Renal pelvis (tissue), 12 donors: ENCODE measurements at places on chromosomes 6 and 20. TPM values are rescaled to one million over a fixed set of nuclear protein-coding genes. Genes with fewer than 3 reads are reported as not detected.
A peak's percentile ranks its signal among the peaks of the same experiment; 100 is the strongest.

- DNase-seq, result no peak
Observed at GRCh38 chr6:81480139-81480538, 272.3 kb downstream of the TENT5A start.

GRCh38 chr6:134074151-134075055, 22.0 kb upstream of the SLC2A12 start:
- DNase-seq, result no peak

DNA sequence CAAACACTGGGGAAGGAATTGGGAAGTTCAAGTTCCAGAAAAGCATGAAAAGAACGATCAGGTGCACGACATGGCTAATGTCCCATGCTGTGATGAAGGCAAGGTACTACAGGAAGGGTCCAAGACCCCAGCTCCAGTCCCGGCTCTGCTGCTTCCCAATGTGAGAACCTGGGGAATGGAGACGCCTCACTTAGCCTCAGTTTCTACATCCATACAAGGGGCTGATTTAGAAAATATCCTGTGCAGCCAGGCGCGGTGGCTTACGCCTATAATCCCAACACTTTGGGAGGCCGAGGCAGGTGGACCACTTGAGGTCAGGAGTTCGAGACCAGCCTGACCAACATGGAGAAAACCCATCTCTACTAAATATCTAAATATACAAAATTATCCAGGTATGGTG, 80.7 kb upstream of the NFATC2 start:
- no peak for DNase-seq

GRCh38 chr6:132144456-132144855, 193.3 kb upstream of the CCN2 start:
- no peak for DNase-seq

DNA sequence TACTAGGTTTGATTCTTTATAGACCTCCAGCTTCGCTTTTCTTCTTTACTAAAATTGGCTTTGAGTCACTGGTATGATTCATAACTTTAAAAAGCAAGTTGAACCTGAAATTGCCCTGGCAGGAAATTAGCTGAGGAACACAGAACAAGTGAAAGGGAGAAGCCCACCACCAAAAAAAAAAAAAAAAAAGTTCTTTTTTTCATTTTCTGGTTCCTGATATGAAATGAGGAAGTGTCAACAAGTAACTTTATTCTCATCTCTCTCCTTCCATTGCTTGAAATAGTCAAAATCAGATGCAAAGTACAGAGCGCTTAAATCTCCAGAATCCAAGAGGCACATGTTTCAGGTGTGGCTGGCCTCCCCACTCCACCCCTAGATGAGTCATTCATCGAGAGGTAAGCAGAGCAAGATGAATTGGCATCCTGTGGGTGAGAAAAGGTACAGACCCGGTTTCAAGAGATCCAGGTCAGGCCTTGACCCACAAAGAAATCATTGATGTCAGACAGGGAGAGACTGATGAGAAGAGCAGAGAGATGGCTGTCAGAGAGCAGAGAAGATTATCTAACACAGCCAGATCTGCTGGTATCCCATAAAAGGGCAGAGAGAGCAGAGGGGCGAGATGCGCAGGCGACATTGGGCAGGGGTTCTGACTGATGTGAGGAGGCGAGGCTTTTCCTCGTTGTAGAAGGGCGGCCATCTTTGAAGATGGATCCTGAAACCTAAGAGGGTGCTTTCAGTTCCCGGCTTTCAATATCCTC, 54.8 kb upstream of the MBOAT1 start:
- DNase-seq, result no peak

DNA sequence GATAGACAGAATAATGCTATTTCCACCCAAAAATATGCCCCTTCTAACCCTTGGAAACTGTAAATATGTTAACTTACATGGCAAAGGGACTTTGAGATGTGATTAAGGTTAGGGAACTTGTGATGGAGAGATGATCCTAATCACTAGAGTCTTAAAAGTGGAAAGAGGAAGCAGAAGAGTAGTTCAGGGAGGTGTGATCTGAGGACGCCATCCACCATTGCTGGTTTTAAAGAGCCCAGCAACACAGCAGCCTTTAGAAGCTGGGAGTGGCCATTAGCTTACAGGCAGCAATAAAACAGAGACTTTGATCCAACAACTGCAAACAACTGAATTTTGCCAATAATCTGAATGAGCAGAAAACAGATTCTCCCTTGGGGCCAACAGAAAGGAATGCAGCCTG, 30.6 kb downstream of the ZNF311 start:
- DNase-seq, result no peak

DNA sequence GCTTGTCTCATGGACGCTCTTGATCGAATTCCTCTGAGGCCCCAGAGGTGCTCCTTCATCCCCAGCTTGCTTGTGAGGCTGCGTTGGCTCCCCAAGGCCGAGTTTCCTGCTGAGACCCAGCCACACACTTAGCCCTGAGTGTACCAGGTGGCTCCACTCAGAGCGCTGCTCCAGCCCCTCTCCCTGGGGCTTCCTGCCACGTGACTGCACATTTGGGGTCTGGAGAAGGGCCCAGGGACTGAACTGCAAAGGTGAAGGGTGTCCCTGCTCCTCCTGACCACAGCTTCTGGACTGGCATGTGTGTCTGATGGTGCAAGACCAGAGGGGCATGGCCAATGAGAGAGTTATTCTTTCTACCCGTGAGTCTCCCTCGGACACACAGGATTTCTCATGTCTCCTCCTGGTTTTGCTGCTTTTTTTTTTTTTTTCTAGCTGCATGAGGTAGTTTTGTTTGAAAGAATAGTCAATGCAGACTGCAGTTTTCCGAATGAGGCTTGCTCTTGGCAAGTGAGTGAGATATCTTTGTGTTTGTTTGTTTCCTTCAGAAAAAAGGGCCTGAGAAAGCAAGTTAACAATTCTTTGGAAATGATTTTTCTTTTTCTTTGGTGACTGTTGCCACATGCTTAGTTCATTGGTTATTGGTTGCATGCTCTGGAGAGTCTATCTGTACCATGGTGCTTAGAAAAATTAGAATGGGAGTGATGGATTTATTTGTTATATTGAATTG, 3.1 kb upstream of the ZNF831 start:
- no peak for DNase-seq

DNA sequence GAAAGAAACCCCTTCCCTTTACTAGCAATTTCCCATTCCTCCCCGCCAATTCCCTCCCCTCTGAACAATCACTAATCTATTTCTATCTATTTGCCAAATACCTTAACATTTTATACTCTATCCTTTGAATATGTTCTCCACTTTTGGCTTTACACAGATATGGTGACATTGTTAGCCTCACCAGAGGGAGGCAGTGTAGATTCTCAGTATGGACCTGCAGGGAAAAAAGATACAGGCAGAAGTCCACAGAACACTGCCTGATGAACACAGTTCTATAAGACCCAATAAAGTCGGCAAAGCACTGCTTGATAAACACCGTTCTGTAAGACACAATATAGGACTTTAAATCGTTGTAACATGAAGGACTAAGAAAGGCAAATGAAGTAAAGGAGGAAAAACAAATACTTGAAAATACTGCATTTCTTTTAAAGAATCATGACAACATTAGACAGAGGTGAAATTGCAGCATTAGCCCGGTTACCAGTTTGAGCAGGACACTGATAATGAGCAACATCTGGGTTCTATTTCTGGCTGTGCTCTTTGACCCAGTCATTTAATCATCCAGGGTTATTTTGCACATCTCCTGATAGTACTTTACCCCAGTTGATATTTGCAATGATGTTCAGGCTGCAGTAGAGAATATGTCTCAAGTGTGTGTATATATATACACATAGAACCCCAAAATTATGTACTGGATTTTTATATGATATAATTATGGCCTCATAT, 296.8 kb downstream of the UTRN start:
- DNase-seq, result peak; percentile 21

- DNase-seq, result no peak
Observed at GRCh38 chr6:158262082-158262481, 50.2 kb upstream of the TULP4 start.

GRCh38 chr6:3183066-3183465, 25.7 kb upstream of the TUBB2A start:
- DNase-seq, result no peak

DNA sequence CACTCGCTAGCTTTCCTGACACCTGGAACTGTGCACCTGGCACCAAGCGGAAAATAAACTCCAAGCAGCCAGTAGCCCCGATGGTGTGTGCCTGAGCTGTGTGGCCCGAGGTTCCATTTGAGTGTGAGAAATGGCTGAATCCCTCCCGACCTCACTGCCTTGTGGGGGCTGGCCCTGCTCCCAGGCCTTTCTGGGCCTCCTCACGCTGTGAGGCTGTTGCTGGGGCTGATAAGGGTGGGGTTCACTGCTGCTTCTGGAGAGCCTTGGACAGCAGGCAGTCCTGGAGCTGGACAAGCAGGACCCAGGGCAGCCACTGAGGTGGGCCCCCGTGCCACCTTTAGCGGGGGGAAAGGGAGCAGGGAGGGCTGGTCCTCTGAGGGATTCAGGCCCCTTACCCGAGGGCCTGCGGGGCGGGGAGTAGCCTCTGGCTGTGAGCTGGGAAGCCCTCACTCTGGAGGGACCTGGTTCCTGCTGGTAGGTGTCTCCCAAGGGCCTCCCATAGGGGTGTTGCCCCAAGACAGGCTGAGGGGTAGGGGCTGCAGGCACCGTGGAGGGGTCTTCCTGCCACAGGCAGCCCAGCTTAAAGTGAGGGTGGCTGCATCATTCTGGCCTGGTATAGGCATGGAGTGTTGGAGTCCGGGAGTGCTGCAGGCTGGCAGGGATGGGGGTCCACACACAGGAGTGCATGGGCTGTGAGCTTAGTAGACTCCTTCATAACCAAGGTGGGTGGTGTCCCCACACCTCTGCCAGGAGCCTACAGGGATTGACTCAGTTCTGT, 1.7 kb downstream of the PPDPF start:
- no peak for DNase-seq

DNA sequence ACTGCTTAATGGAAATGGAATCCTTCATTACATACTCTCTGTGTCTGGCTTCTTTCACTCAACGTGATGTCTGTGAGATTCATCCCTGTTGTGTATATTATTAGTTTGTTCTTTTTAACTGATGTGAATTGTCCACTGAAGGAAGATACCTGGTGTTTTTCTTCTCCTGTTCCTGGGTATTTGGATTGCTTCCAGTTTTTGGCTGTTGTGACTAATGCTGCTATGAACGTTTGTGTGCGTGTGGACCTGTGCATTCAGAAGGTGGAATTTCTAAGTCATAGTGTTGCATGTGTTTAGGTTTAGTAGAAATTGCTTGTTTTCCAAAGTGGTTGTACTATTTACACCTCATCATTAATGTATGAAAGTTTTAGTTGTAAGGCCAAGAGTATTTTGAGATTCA, 3.8 kb downstream of the TULP4 start:
- no peak for DNase-seq

DNA sequence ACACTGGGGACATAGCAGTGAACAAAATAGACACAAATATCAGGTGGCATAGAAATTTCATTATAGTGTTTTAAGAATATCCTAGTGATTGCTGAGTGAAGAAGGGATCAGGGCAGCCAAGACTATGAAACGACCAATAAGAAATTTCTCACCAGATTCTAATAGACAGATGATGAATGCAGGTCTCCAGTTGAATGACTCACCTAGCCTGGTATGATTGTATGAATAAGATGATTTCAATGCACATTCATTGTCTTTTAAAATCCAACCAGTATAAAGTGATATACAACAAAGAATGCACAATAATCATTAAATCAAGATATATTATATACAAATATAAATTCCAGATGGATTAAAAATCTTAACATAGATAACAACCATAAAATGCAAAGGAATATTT, 124.5 kb upstream of the TENT5A start:
- no peak for DNase-seq

DNA sequence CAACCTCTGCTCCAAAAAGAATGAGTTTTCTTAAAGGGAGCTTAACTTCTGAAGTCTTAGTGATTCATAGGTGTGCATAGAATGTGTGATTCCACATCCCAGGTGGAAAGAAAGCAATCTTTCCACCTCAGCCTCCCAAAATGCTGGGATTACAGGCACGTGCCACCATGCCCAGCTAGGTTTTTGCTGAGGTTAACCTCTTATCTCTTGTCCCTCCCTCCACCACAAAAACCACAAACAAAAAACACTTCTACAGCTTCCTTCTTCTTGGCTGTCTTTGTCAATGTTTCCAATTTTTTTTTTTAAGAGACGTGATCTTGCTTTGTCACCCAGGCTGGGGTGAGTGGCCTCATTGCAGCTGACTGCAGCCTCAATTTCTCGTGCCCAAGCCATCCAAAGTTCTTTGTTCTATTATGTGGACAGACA, 8.1 kb upstream of the CSE1L start:
- no peak for DNase-seq

DNA sequence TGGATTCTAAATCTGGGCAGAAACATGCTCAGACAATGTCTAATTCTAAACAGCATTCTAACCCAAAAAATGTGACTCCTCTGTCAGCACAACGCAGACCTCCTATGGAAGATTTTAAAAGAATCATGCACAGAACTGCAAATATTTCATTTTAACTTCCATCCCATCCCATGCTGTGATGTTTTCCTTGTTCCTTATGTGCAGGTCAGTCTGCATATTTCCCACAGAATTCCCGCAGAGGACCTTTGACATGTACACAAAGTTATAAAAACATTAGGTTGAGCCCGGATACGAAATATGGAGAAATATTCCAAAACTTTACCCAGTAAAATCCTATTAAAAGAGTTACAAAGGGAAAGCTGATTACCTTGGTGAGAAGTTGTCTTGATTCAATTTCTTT, 467.1 kb upstream of the EPHA7 start:
- no peak for DNase-seq

DNA sequence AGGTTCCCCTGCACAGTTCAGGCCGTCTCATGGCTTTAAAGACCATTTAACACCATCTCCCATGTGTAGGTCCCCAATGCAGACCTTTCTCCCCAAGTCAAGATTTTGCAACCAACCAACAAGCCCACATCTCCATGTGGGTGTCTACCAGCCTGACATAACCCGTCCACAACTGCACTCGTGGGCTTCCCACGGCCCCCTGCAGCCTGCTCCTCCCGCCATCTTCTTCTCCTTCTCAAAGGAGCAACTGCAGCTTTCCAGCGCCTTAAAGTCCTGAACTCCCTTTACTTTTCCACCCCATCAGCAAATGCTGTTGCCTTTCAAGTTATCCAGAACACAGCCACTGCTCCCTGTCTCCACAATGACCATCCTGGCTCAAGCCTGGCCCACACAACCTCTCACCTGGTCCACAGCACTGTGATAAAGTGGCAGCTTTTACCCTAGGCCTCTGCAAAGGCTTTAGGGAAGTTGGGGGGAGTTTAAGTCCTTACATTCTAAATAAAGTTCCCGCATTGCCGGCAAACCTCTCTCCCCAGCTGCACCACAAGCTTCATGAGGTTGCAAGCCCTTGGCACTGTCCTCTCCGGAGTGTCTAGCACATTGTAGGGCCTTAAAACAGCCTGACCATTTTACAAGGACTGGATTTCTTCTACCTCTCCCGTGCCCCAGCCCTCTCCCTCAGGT, 140.5 kb downstream of the PREX1 start:
- DNase-seq, result no peak

NKAPL gene
- polyA plus RNA-seq, result 2.8 TPM

AKAP12 gene
- 145 TPM for polyA plus RNA-seq

KHDC1L gene
- polyA plus RNA-seq, result 0.27 TPM

PROKR2 gene
- not detected for polyA plus RNA-seq

OR2H1 gene
- not detected for polyA plus RNA-seq

MLN gene
- polyA plus RNA-seq, result 1.4 TPM

CST4 gene
- polyA plus RNA-seq, result not detected

NHLRC1 gene
- 2.3 TPM for polyA plus RNA-seq
